Activated CD4-positive, alpha-beta T cell treated with anti-CD3 and anti-CD28 coated beads, Interleukin-2, amount 10 ng/mL, durations not matched to agents 24 days and 14 days (primary cell): ENCODE measurements at places on chromosomes 5 and 9. TPM values are rescaled to one million over a fixed set of nuclear protein-coding genes. Genes with fewer than 3 reads are reported as not detected.

GRCh38 chr5:1141834-1142233 is 30.0 kb upstream of the SLC12A7 start:
- no peaks in the 10 kb centered on the region for H3K36me3 ChIP-seq
- DNase-seq: no peak
- H3K4me1 ChIP-seq: peaks cover 5% of the 10 kb centered on the region
- no peak overlapping the region for H3K4me3 ChIP-seq
- peaks cover 3% of the 10 kb centered on the region for H3K27me3 ChIP-seq

- no peak overlapping the region for H3K4me3 ChIP-seq
- H3K4me1 ChIP-seq: no peaks in the 10 kb centered on the region
- no peak overlapping the region for H3K27ac ChIP-seq
- peaks cover 2% of the 10 kb centered on the region for H3K36me3 ChIP-seq
Observed at GRCh38 chr9:86248746-86249145, 10.7 kb downstream of the C9orf153 start.

DNA sequence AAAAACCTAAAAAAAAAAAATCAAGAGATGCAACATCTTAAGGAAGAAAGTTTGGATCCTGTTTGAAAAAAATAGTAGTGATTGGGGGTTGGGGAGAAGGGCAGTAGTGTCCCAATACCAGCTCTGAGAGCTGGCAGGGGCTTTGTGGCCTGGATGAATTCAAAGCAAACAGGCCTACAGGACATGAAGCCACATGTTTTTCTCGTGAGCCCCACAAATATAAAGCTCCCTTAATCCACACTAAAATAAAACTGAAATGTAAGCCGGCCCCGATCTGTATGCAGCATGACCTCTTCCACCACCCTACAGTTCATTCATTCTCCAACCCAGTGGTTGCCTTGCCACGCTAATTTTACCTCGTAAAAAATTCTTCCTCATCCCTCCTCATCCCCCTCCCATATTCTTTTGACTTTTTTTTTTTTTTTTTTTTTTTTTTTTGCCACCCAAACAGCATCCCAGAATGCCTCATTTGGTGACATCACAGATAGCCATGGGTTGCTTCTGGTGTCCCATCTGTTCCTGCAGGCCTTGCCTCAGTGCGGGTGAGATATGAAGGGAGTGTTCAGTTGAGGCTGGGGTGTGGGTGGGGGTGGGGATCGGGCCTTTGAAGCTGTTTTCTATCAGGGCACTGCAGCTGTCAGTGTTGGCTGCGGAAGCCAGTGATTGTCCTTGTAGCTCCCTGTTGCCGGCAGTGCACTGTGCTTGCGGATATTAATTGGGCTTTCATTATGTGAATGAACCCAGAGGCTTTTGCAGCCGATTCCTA is 81.6 kb upstream of the NFIB start:
- H3K27ac ChIP-seq: no peak overlapping the region
- no peak overlapping the region for H3K4me3 ChIP-seq
- no peaks in the 10 kb centered on the region for H3K36me3 ChIP-seq
- DNase-seq: no peak
- no peaks in the 10 kb centered on the region for H3K4me1 ChIP-seq
- H3K27me3 ChIP-seq: no peaks in the 10 kb centered on the region

SMARCA2 gene
- total RNA-seq: 91.4 and 100.0 TPM in 2 replicates

GRCh38 chr5:41539454-41539853 is 29.1 kb upstream of the PLCXD3 start:
- no peak overlapping the region for H3K27ac ChIP-seq
- no peaks in the 10 kb centered on the region for H3K4me1 ChIP-seq
- no peak overlapping the region for H3K4me3 ChIP-seq
- H3K36me3 ChIP-seq: no peaks in the 10 kb centered on the region

- no peaks in the 10 kb centered on the region for H3K36me3 ChIP-seq
- H3K27me3 ChIP-seq: peaks cover 14% of the 10 kb centered on the region
- H3K4me1 ChIP-seq: no peaks in the 10 kb centered on the region
- no peak overlapping the region for H3K4me3 ChIP-seq
- no peak for DNase-seq
Observed at GRCh38 chr9:7284517-7284916, 515.1 kb downstream of the DMAC1 start.

ZNG1E gene
- 53.3 and 60.7 TPM in 2 replicates for total RNA-seq

DNA sequence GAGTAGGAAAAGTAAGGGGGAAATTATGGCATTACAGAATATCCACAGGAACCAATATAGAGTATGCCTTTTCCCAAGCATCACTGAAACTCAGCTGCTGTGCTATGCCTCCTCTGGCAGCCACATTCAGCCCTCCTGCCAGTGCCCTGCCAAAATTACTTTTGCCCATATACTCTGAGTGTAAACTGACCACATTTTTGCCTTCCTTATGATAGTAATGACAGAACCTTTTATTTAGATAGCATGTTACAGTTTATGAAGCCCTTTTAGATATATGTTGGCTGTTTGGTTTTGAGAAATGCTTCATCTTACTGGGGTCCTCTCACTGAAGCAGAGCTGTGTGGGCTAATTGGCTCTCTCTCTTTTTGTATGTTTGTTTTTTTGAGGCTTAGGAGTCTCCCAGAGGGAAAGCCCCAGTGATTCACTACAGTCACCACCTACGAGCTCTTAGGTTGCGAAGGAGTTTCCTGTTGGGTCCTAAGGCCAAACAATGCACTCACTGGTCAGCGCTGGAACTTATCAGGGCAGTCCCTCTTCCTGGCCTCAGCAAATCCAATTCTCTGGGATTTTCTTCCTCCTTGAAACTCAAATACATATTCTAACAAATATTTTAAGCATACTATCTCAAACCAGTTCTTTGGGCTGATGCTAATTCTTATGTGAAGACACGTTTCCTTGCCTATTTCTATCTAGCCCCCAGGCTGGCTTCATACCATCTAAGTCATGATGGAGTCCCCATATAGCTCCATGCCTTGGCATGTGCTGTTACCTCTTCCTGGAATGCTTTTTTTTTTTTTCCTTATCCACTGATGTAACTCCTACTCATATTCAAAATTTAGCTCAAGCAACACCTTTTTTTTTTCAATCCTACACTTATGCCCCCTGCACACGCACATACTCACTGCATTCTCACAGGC is 3.7 kb downstream of the PHF24 start:
- H3K27me3 ChIP-seq: peaks cover 58% of the 10 kb centered on the region
- DNase-seq: no peak
- peak overlapping the region; percentile 36 for H3K4me3 ChIP-seq
- peaks cover 36% of the 10 kb centered on the region for H3K4me1 ChIP-seq
- H3K36me3 ChIP-seq: no peaks in the 10 kb centered on the region

JAKMIP2 gene
- total RNA-seq: 1.2 and 1.6 TPM in 2 replicates

DNA sequence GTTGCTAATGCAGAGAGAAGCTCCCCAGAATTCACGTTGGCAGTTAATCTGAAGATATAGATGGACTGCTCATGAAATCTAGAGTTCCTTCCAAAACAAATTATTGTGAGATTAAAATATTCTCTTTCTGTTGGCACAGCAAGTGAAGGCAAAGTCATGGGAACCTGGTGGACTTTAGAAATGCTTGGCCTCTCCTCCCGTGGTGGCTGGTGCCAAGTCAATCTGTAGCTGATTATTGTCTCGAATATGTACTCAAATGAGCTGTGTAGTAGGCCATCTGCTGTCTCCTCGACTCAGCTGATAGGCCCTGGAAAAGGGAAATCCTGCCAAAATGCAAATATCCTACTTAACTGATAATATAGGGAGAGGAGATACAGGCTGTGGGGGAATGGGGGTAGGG is 69.3 kb downstream of the DAPK1 start:
- no peak overlapping the region for H3K4me3 ChIP-seq
- peaks cover 2% of the 10 kb centered on the region for H3K27me3 ChIP-seq
- no peak for DNase-seq
- no peaks in the 10 kb centered on the region for H3K36me3 ChIP-seq
- no peak overlapping the region for H3K27ac ChIP-seq
- H3K4me1 ChIP-seq: no peaks in the 10 kb centered on the region

NUTM2F gene
- total RNA-seq: not detected in 2 replicates

DNA sequence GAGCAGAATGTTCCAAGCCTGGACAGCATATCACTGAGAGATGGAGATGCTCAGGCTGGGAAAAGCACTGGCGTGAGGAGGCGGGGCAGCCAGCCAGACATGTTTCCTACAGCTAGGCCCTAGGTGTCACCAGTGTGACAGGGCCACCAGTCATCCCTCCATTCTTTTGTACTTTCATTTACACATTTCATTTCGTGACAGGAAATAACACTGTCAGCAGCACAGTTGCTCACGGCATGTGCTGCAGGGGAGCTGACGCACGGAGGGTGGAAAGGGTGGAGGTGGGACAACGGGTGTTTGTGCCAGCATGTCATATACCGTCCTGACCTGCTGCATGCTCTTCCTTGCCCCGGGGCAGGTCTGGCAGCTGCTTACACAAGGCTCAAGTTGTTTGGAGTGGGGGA is 14.8 kb upstream of the CEMIP2 start:
- peak; percentile 94 for DNase-seq
- peaks cover 43% of the 10 kb centered on the region for H3K4me1 ChIP-seq
- H3K27me3 ChIP-seq: no peaks in the 10 kb centered on the region

- no peaks in the 10 kb centered on the region for H3K27me3 ChIP-seq
- H3K4me3 ChIP-seq: no peak overlapping the region
- DNase-seq: no peak
- H3K36me3 ChIP-seq: no peaks in the 10 kb centered on the region
- no peaks in the 10 kb centered on the region for H3K4me1 ChIP-seq
Observed at GRCh38 chr5:44691802-44692201, 116.9 kb upstream of the MRPS30 start.

NEUROG1 gene
- total RNA-seq: not detected in 2 replicates

TAF11L5 gene
- not detected in 2 replicates for total RNA-seq

DNA sequence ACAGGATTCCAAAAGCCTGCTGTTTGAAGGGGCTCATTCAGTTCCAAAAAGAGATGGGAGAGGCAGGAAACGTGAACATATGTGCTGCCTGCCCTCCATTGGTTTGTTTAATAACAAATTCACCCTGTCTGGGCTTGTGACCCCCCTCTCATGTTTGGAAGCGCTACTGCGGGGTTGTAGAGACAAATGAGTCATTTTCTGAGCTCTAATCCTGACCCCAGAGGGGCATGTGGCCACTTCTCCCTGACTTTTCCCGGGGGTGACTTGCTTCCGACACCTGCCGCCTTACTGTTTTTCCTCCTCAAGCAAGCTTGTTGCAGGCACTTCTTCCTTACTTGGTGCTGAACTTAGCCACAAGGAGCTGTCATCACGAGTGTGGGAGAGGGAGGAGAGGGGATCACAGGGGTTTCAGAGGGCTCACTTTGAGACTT is 75.9 kb downstream of the LMNB1 start:
- peaks cover 14% of the 10 kb centered on the region for H3K36me3 ChIP-seq
- H3K27me3 ChIP-seq: no peaks in the 10 kb centered on the region
- peak overlapping the region; percentile 76 for H3K4me3 ChIP-seq
- H3K27ac ChIP-seq: peak overlapping the region; percentile 86

ADAMTS19 gene
- not detected in 2 replicates for total RNA-seq

GRCh38 chr9:133691191-133691590 is 47.0 kb downstream of the SARDH start:
- no peak overlapping the region for H3K27ac ChIP-seq
- no peaks in the 10 kb centered on the region for H3K36me3 ChIP-seq
- no peak overlapping the region for H3K4me3 ChIP-seq
- no peaks in the 10 kb centered on the region for H3K4me1 ChIP-seq
- DNase-seq: no peak
- H3K27me3 ChIP-seq: peaks cover 2% of the 10 kb centered on the region

GRCh38 chr5:10278658-10279279 is 28.7 kb downstream of the CCT5 start:
- H3K27ac ChIP-seq: no peak overlapping the region
- H3K4me3 ChIP-seq: no peak overlapping the region
- H3K36me3 ChIP-seq: no peaks in the 10 kb centered on the region
- no peak for DNase-seq
- H3K27me3 ChIP-seq: peaks cover 14% of the 10 kb centered on the region

GRCh38 chr9:87498046-87498810 is 561 bp downstream of the DAPK1 start:
- no peak for DNase-seq
- H3K27ac ChIP-seq: no peak overlapping the region
- no peaks in the 10 kb centered on the region for H3K36me3 ChIP-seq

GRCh38 chr5:142281966-142282365 is 42.9 kb downstream of the SPRY4 start:
- no peak for DNase-seq
- H3K27me3 ChIP-seq: no peaks in the 10 kb centered on the region
- no peaks in the 10 kb centered on the region for H3K36me3 ChIP-seq
- H3K4me3 ChIP-seq: no peak overlapping the region

GRCh38 chr9:34079181-34079580 is 30.5 kb upstream of the UBAP2 start:
- H3K27ac ChIP-seq: no peak overlapping the region
- no peaks in the 10 kb centered on the region for H3K27me3 ChIP-seq
- no peaks in the 10 kb centered on the region for H3K4me1 ChIP-seq
- H3K36me3 ChIP-seq: no peaks in the 10 kb centered on the region
- DNase-seq: no peak

GRCh38 chr5:15634591-15635288 is 134.8 kb downstream of the FBXL7 start:
- H3K27ac ChIP-seq: no peak overlapping the region
- no peaks in the 10 kb centered on the region for H3K36me3 ChIP-seq
- DNase-seq: no peak
- H3K27me3 ChIP-seq: no peaks in the 10 kb centered on the region
- no peaks in the 10 kb centered on the region for H3K4me1 ChIP-seq

DNA sequence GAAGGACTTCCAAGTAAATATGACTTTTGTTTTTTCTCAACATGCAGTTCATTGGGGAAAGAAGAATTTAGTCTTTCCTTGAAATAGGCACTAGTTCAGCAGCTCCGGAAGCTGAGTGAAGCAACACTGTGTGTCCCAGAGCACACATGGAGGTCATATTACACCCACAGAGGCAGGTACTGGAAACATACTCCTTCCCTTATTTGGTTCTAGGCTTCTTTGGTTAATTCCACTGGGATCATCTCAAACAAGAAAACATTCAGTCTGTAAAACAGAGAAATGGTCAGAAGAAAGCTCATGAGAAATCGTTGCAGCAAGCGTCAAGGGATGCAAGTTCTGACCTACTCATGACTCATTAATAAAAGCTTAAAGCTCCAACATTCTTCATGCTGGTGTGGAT is 175.1 kb upstream of the PCSK5 start:
- H3K27me3 ChIP-seq: peaks cover 3% of the 10 kb centered on the region
- no peak overlapping the region for H3K4me3 ChIP-seq
- no peaks in the 10 kb centered on the region for H3K4me1 ChIP-seq
- no peak for DNase-seq
- H3K27ac ChIP-seq: no peak overlapping the region

DNA sequence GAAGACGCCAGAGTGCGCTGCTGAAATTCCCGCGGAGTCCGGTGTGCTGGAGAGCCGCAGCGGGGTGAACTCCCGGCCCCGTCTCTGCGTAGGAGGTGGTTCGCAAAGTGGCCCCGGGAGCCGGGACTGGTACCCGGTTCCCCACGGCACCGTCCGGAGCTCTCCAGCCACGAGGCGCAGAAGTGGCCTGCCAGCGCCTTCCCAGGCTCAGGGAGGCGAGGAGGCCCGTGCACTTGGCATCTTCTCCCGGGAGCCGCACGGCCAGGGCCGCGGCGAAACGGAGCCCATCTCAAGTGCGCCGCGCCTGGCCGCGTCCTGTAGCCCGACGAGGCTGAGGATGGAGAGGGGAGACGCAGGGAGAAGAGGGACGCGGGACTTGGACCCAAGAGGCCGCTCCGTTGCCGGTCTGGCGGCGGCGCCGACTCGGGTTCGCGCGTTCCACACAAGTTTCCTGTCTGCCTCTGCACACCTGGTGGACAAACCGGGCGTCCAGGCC is 1.1 kb upstream of the IRX1 start:
- H3K4me1 ChIP-seq: peaks cover 4% of the 10 kb centered on the region
- peaks cover 61% of the 10 kb centered on the region for H3K27me3 ChIP-seq
- H3K4me3 ChIP-seq: no peak overlapping the region
- peak; percentile 54 for DNase-seq
- H3K27ac ChIP-seq: no peak overlapping the region
- peaks cover 2% of the 10 kb centered on the region for H3K36me3 ChIP-seq
